ENCODE measurements at places on chromosomes 3 and 15. TPM values are rescaled to one million over a fixed set of nuclear protein-coding genes. Genes with fewer than 3 reads are reported as not detected.
A peak's percentile ranks its signal among the peaks of the same experiment; 100 is the strongest.

DNA sequence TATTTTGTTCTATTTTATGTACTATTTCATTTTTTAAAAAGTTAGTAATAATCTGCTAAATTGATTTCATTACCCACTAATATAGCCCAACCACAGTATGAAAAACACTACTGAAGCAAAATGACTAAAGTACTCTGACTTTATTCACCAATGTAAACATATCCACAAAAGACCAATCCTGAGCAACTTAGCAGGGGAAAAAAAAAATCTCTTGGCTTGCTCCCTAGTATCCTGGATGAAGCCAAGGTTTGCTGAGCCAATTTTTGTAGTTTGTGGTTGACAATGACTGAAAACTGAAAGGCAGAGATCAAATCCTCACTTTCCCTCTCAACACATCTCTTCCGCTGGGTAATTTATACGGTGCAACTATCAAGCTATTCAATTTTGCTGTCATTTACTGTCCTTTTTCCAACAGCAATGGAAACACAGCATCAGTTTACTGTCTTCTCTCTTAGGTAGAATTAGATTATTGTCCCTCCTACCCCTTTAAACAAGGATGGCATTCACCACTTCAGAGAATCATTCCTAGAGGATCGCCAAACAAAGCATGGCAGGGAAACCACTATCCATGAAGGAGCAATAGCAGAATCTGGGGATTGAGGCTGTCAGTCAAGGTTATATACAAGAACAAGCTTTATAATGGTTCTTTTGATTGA, 149.7 kb downstream of the THRB start:
- H3K4me1 ChIP-seq: peaks cover 4% of the 10 kb centered on the region
- H3K4me3 ChIP-seq: no peak overlapping the region
- no peak overlapping the region for H3K27ac ChIP-seq
- H3K27me3 ChIP-seq: no peaks in the 10 kb centered on the region

DNA sequence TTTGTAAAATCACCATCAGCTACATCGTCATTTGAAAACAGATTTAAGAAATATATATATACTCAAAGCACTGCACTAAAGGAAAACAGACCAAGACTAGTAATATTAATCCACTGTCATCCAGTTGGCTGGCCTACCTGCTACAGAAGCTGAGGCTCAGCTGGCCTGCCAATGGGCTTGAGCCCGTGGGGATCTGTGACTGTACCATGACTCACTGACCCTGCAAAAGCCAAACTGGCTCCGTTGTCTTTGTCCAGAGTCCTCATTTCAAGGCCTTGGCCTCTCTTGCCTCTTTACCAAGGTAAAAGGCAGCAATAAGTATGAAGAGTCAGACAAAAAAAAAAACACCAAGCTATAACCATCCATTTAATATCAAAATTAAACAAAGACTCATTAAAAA, 463.5 kb upstream of the RASGRP1 start:
- no peaks in the 10 kb centered on the region for H3K36me3 ChIP-seq
- no peak overlapping the region for H3K4me3 ChIP-seq
- no peak overlapping the region for H3K27ac ChIP-seq
- DNase-seq: peak; percentile 51
- no peaks in the 10 kb centered on the region for H3K27me3 ChIP-seq

The LMAN1L gene
- not detected for total RNA-seq

The ARPC4 gene
- 174 TPM for total RNA-seq

The GPR62 gene
- under 0.01 TPM for total RNA-seq

DNA sequence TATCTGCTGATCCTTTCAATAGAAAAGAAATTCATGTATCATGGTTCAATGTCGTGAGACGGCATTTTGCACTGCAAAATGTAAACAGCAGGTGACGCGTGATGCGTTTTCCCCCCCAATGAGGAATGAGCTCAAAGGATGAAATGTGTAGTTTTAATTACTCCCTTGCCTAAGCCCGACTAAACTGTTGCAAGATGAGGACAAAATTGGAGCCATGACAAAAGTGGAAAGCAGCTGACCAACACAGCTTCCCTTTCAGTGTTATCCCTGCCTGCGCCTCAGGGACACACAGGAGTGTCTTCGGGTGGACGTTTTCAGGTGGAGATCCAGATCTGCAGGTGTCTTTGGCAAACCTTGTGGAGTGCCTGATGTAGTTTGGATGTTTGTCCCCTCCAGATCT, 92.0 kb downstream of the GABRG3 start:
- H3K36me3 ChIP-seq: no peaks in the 10 kb centered on the region
- no peak overlapping the region for H3K4me3 ChIP-seq

GRCh38 chr3:120841264-120841663, 66.7 kb upstream of the STXBP5L start:
- no peak overlapping the region for H3K4me3 ChIP-seq
- no peaks in the 10 kb centered on the region for H3K36me3 ChIP-seq
- H3K4me1 ChIP-seq: no peaks in the 10 kb centered on the region
- DNase-seq: no peak

The EXD1 gene
- total RNA-seq: 0.17 TPM

DNA sequence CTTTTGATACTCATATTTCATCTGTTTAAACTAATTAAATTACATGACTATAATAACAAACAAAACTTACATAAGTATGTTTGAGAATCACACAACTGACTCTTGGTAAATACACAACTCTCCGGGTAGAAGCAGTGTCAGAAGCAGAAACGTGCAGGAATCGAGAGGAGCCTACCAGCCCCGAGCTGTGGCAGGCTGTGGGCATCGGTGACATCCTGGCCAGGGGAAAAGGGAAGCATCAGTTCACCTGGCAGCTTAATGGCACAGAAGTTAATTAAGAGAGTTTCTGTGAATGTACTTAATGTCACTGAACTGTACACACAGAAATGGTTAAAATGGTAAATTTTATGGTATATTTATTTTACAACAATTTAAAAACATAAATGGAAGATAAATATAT, 90.2 kb downstream of the CRTC3 start:
- H3K27me3 ChIP-seq: no peaks in the 10 kb centered on the region
- H3K4me3 ChIP-seq: no peak overlapping the region
- no peak overlapping the region for H3K27ac ChIP-seq
- no peak for DNase-seq

DNA sequence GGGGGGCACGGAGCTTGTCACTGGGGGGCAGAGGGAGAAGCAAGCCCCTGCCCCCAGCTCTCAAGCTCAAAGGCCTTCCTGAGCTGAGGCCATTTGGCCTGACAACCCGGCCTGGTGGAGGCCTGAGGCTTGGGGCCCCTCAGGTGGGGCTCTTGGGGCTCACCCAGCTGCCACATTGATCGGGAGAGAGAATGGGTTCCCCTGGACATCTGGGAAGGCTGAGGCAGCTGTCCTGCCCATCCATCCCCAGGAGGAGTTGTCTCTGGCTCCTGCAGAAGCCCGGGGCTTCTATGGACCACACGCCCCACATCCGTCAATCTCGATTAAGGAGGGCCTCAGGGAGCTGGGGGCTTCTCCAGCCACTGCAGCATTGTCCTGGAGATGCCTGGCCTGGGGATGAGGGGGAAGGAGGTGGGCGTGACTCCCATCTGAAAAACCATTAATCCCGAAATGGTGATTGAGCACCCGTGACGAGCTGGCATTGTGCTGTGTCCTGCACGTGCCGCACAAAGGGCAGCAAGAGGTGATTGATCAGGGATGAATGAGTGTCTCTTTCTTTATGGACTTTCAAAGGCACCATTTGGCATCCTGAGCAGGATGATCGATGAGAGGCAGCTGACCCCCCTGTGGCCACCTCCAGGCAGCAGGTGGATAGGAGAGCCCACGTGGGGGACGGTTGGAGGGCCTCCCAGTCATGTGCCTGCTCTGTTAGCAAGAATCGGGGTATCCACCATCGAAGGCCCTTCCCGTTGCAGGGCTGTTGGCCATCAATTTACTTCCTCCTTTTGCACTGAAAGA, 17.2 kb upstream of the CRABP1 start:
- no peaks in the 10 kb centered on the region for H3K4me1 ChIP-seq
- peaks cover 3% of the 10 kb centered on the region for H3K27me3 ChIP-seq
- H3K27ac ChIP-seq: no peak overlapping the region
- no peak overlapping the region for H3K4me3 ChIP-seq
- no peaks in the 10 kb centered on the region for H3K36me3 ChIP-seq
- no peak for DNase-seq

The CYP8B1 gene
- not detected for total RNA-seq

DNA sequence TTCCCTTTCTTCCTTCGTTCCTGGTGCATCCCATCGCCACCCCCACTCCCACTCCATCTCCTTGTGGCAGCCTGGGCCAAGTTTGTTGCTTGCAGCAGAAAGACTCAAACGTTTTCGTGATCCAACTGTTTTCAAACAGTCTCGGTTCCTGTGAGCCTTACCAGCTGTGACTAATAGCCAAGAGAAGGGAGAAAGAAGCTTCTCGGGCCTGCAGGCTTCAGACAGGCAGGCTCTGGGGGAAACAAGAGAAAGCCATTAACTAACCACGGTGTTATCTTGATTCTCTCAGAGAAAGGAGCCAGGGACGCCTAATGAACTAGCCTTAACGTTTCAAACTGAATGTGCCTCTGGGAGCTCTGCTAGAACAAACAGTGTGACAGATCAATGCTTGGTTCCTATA, 742.0 kb downstream of the NR2F2 start:
- DNase-seq: no peak
- no peak overlapping the region for H3K4me3 ChIP-seq
- no peaks in the 10 kb centered on the region for H3K36me3 ChIP-seq
- no peak overlapping the region for H3K27ac ChIP-seq

DNA sequence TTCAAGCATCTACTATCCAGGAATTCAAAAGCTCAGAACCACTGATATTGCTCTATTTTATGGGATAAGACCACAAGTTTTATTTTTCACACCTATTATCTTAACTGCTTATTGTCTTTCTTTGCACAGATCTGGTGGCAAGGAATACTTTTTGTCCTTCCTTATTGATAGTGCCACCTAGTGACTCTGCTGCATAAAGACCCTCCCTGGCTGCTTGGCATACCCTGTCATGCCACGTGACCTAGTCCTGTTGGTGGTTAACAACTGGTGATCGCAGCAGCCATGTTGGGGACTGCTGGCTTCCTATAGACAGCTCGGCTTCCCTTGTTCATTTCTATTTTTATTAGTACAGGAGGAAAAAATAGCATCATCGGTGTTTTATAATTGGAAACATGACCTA, 236.3 kb downstream of the MEX3B start:
- H3K36me3 ChIP-seq: no peaks in the 10 kb centered on the region
- H3K4me1 ChIP-seq: no peaks in the 10 kb centered on the region
- no peaks in the 10 kb centered on the region for H3K27me3 ChIP-seq
- peak; percentile 18 for DNase-seq

GRCh38 chr3:190119461-190120268, 1.0 kb downstream of the P3H2 start:
- no peaks in the 10 kb centered on the region for H3K4me1 ChIP-seq
- peak overlapping the region; percentile 4 for H3K27ac ChIP-seq
- no peaks in the 10 kb centered on the region for H3K27me3 ChIP-seq
- no peaks in the 10 kb centered on the region for H3K36me3 ChIP-seq

The DUOXA2 gene
- total RNA-seq: not detected

The INO80 gene
- total RNA-seq: 22.3 TPM

The SLC12A1 gene
- total RNA-seq: not detected

- H3K4me1 ChIP-seq: peaks cover 5% of the 10 kb centered on the region
- H3K27ac ChIP-seq: no peak overlapping the region
- no peak overlapping the region for H3K4me3 ChIP-seq
- peaks cover 3% of the 10 kb centered on the region for H3K36me3 ChIP-seq
Observed at GRCh38 chr15:68284616-68285258, 7.2 kb downstream of the FEM1B start.

- no peaks in the 10 kb centered on the region for H3K4me1 ChIP-seq
- DNase-seq: no peak
- peaks cover 2% of the 10 kb centered on the region for H3K27me3 ChIP-seq
- H3K27ac ChIP-seq: no peak overlapping the region
- H3K36me3 ChIP-seq: no peaks in the 10 kb centered on the region
Observed at GRCh38 chr3:196995646-196996355, 27.2 kb upstream of the PIGZ start.
